ENCODE measurements at places on chromosomes 2 and 18.

- no peak for DNase-seq
Measured at GRCh38 chr2:15058721-15059157, 426.2 kb downstream of the LRATD1 start.

DNA sequence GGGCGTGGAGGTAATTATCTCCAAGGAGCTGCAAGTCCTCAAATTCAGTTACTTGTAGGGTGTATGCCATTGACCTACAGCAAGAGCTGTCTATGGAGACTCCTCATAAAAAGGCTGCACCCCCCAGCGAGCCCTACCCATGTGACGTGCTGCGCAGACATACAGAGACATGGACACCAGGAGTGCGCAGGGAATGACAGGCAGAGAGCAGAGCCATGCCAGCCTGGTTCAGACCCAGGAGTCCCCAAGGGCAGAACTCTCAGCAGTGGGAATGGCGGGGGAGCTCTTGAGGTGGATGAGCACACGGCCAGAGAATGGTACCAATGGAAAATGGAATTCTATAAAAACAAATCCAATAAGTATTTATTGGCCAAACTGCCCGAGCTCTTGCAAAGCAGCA, 310.1 kb downstream of the MYCN start:
- no peak for DNase-seq

DNA sequence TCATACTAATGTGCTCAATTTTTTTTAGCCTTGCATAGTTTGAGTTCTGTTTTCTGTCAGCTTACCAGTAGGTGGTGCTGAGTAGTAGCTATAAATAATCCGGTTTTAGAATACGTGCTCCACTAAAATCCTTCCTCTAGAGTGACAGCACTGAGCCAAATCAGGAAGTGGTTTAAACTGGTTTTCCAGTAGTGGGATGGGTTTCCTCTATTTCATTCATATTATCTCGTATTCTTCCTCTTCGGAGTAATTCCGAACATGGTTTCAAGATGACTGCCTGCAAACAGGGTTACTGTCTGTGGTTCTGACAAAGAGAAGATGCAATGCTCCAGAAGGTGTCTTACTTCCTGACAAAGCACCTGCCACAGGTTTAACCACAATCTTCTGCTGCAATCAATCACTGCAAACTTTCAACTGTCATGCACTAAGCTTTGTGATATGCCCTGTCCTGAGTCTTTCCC, 496.9 kb upstream of the VRK2 start:
- DNase-seq, result no peak

DNA sequence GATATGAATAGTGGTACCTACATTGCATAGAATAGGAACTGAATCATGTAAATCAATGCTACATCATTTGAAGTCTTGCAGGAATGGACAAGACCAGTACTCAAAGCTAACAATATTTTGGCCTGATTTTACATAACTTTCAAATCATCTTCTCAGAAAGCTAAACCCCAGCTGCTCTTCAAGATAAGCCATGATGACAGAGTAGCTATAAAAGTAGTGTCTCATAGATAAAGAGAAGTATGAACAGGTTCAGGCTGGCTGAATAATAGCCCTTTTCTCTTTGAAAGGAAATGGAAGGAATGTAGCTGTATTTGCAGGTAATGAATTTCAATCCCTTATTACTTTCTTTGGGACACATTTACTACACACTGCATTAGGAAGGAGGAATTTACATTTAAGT, 28.2 kb downstream of the TSPYL6 start:
- DNase-seq, result no peak

- no peak for DNase-seq
Measured at GRCh38 chr2:16604236-16604635, 61.4 kb downstream of the CYRIA start.

GRCh38 chr2:210503725-210504191, 27.2 kb upstream of the LANCL1 start:
- DNase-seq, result no peak

GRCh38 chr18:55477499-55477859, 110.5 kb downstream of the TCF4 start:
- DNase-seq, result peak; percentile 27

DNA sequence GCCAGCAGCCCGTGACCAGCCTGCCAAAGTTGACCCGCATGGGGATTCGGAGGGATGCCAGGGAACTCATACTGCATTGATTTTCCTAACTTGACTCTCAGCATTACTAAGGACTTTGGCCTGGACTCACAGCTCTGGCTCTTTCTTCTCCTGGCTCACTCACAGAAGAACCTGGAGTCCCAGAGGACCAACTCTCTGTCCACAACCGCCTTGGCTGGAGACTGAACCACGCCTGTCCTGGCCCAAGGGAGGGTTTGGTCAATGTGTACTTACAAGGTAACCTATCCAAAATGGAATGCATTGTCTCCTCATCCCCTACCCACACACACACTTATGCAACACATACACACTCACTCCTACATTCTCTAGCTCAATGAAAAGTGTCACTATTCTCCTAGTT, 135.6 kb upstream of the KLHL29 start:
- DNase-seq, result no peak

Data from CD4-positive, alpha-beta T cell treated with Interleukin-12 subunit alpha and Interleukin-12 subunit beta, for 1 hour (primary cell).